ENCODE measurements at places on chromosomes 4 and X. TPM values are rescaled to one million over a fixed set of nuclear protein-coding genes. Genes with fewer than 3 reads are reported as not detected.

GRCh38 chr4:53986062-53986461, 78.3 kb downstream of the CHIC2 start:
- no peak for DNase-seq

- no peak for DNase-seq
Observed at GRCh38 chr4:171348090-171348489, 465.1 kb upstream of the GALNTL6 start.

GRCh38 chr4:71426381-71427042, 87.7 kb downstream of the SLC4A4 start:
- no peak for DNase-seq

DNA sequence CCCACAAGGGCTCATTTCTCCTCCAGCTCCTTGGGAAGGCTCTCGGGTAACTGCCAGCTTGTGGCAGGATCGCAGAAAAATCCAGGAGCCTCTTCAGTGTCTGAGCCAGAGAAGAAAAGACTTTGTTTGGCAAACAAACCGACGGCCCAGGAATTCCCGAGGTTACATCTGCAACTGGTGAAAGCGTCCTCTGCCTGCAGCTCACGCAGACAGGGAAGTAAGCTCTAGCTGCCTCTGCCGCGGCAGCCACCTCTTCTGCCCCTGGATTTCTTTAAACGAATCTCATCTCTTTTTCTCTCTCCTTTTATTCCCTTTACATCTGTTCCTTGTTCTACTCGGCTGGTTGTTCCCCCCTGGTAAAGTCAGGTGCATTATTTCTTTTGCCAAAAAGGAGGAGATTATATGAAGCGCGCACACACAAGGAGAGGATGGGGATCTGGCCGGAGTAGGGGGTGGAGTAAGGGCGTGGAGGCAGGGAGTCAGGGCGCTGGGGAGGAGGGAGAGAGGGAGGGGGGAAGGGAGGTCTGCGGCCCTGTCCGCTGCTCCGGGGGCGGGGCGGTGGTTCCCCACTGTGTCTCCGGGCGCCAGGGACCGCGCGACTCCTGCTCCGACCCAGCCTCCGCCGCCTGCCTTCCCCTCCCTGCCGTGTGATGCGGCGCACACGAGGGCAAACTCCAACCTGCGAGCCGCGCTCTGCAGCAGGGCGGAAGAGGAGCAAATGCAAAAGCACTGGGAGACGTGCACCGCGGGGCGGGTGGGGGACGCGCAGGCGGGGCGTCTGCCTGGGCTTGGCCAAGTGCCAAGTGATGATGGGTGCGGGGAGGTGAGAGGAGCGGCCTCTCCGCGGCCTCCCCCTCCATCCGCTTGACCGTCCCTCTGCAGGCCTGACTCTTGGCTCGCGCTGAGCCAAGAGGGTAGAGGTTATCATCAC, at the start of gene DCHS2:
Gene DCHS2, minus strand, starts transcription at position 459 of the 931 bp plus-strand sequence. Its CDS starts 444 bp downstream, at position 15.
- no peak for DNase-seq

- no peak for DNase-seq
Observed at GRCh38 chr4:140604544-140604943, 35.8 kb upstream of the UCP1 start.

GRCh38 chr4:3769642-3770184, 3.5 kb downstream of the ADRA2C start:
- no peak for DNase-seq

DNA sequence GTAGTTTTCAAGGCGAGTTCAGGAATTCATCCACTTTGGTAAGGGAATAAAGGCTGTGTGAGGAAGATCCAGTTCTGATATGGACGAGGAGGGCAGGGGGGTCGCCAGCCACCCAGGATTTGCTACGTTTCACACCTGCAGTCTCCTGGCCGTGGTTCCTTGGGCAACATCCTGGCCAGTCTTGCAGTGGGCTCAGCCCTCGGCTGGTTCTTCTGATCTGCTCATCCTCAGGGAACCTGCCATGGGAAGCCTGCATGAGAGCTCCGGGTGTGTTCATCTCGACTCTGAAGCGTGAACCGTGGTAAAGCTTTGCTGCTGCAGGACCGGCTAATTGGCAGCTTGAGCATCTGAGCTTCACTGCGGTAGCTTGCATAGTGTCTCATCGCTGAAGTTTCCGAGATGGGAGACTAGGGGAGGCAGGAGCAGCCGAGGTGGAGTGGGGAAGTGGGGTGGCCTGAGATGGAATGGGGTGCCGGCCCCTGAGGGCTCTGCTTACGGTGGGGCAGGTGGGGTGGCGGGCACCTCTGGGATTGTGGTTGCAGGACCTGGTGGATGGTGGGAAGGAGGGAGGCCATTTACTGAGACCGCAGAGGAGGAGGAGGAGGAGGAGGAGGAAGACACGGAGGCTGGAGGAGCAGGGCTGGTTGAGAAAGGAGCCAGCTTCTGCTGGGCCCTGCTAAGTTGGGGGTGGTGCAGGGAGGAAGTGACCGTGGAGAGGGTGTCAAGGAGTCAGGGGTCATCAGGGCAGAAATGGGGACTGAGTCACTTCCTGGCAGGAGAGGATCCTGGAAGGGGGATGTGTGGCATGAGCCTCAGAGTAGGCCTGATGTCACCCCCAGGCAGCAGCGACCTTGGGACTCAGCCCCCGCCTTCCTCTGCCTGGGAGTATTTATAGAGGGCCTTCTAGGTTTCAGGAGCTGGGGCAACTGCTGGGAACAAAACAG, 213.1 kb upstream of the PSAPL1 start:
- no peak for DNase-seq

DNA sequence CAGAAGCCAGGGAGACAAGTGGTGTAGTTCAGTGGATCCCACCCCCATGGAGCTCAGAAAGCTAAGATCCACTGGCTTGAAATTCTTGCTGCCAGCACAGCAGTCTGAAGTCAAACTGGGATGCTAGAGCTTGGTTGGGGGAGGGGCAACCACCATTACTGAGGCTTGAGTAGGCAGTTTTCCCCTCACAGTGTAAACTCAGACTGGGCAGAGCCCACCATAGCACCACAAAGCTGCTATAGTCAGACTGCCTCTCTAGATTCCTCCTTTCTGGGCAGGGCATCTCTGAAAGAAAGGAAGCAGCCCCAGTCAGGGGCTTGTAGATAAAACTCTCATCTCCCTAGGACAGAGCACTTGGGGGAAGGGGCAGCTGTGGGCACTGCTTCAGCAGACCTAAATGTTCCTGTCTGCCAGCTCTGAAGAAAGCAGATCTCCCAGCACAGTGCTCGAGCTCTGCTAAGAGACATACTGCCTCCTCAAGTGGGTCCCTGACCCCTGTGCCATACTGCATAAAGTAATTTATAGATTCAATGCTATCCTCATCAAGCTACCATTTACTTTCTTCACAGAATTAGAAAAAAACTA, 163.2 kb downstream of the HHIP start:
- no peak for DNase-seq

DNA sequence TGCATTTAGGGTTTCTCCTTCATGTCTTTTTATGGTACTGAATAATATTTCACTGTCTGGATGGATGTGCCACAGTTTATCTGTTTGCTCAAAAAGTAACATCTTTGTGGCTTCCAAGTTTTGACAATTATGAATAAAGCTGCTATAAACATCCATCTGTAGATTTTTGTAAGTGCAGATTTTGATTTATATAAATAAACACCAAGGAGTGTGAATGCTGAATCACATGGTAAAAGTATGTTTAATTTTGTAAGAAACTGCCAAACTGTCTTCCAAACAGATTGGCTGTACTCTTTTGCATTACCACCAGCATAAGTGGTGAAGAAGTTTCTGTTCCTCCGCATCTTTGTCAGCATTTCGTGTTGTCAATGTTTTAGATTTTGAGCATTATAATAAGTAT, 158.7 kb upstream of the GIMD1 start:
- DNase-seq = no peak

DNA sequence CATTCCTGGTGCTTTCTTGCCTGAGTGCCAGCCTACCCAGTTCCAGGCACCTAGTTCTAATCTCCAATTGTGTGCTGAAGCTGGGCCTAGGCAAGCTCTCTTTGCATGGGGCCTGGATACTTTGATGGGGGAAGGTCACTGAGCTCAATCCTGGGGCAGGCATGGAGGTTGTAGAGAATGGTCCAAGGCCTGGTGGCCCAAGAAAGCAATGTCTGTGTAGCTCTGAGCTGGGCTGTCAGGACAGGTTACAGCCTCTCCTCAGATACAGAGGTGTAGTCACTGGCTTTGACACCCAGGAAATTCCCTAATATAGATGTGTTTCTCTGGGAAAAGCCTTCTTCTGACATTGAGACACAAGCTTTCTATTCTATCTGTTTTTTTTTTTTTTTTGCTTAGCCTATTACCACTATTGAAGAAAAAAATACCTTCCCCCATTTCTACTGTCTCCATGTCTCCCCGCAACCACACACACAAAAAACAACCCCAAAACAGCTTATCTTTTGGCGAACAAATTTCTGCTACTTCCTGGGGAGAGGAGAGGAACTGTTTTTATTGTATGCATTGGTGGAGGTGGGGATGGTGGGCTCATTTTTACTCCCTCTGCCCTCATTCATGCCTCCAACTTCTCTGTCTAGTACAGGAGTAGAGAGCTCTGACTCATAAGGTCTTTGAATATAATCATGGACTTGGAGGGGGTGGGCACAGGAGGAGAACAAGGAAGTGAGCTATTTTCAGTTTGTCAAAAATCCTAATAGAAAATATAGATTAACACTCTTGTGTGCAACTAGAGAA, 66.7 kb upstream of the DHX15 start:
- no peak for DNase-seq

DNA sequence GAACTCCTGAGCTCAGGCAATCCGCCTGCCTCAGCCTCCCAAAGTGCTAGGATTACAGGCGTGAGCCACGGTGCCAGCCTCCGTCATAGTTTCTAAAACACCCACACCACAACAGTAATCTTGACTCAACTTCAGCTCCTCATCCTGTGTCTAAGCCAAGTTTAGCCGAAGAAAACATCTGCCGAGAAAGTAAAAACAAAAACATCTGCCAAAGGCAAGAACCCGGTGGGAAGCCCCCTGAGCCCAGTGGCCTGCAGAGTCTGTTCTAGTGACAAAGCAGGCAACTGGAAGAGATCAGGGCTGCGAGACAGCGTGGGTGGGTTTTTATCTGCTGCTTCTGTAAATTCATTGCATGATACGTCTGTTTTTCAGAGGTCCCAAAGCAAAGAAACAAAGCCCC, 26.6 kb upstream of the CD99 start:
- no peak for DNase-seq

DNA sequence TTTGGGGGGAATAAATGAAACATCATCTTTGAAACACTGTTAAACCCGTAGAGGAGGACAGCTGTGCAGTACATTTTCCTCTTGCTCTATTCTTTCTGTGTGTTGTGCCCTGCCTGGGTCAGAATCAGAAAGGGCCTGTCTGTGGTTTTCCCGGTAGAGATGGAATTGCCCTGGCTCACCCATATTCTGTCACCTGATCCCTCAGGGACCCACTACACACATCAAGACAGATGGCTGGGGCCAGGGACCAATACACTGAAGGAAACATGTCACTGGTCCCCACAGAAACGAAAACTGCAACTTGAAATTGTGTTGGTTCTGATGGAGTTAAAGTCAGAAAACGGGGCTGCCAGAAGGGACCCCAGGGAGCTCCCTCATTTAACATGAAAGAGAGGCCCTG, 114.9 kb downstream of the ZNF827 start:
- DNase-seq = no peak

Gene CORIN
- 0.19 TPM for total RNA-seq

Gene CSAG1
- total RNA-seq = not detected

Gene PAGE4
- not detected for total RNA-seq

Gene PNCK
- not detected for total RNA-seq

Gene ZNF630
- 2.0 TPM for total RNA-seq

Gene PORCN
- 15.0 TPM for total RNA-seq

Gene ERAS
- total RNA-seq = not detected

Data from glomerular endothelial cell (primary cell).